ENCODE measurements at places on chromosomes 1 and 21. TPM values are rescaled to one million over a fixed set of nuclear protein-coding genes. Genes with fewer than 3 reads are reported as not detected.

The CD1B gene
- not detected for total RNA-seq

The S100A2 gene
- total RNA-seq: not detected

The VCAM1 gene
- total RNA-seq: not detected

The NKAIN1 gene
- total RNA-seq: not detected

The PEX19 gene
- total RNA-seq: 34.7 TPM

The GNAI3 gene
- 7.8 TPM for total RNA-seq

The TCEANC2 gene
- total RNA-seq: 4.5 TPM

The CA14 gene
- not detected for total RNA-seq

DNA sequence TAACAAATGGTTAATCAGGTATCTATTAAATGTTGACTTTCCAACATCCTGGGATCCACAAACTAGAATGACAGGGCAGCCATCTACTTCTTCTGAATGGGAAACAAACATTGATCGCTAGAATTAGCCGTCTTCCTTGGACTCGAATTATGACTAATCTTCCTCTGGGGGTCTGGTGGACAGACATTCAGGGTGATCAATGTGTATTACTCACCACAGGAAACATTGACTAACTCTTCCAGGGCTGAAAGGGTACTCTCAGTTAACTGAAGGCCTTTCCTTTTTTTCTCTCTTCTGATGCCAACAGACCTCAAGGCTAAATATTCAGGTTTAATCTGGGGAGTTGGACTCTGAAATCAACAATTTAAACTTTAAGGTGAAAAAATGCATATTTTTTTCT, 9.5 kb downstream of the NOL9 start:
- DNase-seq: no peak

DNA sequence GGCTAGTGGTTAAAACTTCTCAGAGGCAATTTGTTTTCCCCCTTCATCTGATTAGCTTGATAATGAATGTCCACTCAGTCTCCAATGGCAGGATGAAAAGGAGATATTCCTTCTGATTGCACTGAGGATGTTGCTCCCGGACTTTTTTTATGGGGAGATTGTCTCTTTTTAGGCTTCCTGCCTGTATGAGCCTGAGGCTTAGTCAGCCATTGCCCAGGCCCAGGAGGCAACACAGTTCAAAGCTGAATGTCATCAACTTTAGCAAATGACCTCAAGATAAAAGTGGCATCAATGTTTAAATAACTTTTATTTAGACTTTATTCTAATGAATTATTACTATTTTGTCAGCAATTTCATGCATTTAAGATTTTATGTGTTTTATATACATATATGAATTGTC, 162.9 kb upstream of the PTBP2 start:
- DNase-seq: no peak

DNA sequence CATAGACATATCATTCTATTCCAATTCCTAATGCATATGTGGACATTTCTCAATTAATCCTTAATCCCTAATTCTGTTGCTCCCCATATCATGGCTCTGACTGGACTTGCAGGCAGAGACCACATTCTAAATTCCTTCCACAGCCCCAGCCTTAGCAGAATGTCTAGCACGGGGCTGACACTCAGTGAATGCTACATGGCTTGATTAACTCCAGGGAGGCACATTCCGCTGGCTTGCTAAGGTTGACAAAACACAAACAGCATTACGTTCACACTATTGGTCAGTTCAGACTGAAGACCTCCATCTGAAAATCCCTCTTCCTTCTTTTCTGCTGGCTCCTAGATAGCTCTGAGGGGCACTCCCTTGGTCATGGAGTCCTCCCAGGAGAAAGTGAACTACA, 119.4 kb downstream of the ASTN1 start:
- no peak for DNase-seq

DNA sequence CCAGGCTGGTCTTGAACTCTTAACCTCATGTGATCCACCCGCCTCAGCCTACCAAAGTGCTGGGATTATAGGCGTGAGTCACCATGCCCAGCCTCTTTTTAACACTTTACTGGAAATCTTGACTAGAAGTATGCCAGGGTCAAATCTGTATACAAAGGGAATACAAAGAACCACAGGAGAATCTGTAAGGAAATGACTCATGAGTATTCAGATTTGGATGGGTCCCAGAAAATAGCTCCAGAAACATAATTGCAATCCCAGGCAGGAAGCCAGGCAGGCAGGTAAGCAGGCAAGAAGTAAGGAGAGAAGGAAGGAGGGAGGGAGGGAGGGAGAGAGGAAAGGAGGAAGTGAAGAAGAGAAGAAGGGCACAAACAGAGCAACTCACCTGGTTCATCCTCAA, 22.8 kb upstream of the TIAM1 start:
- no peak for DNase-seq

DNA sequence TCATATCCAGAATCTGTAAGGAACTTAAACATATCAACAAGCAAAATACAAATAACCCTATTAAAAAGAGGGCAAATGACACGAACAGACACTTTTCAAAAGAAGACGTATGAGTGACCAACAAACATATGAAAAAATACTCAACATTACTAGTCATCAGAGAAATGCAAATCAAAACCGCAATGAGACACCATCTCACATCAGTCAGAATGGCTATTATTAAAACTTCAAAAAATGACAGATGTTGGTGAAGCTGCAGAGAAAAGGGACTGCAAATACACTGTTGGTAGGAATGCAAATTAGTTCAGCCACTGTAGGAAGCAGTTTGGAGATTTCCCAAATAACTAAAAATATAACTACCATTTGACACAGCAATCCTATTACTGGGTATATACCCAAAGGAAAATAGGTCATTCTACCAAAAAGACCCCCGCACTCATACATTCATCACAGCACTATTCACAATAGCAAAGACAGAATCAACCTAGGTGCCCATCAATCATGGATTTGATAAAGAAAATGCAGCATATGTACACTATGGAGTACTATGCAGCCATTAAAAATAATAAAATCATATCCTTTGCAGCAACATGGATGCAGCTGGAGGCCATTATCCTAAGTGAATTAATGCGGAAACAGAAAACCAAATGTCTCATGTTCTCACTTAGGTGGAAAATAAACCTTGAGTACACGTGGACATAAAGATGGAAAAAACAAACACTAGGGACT, 230.1 kb upstream of the RAB4A start:
- DNase-seq: no peak

GRCh38 chr1:241817956-241818612, 29.9 kb upstream of the EXO1 start:
- DNase-seq: no peak

DNA sequence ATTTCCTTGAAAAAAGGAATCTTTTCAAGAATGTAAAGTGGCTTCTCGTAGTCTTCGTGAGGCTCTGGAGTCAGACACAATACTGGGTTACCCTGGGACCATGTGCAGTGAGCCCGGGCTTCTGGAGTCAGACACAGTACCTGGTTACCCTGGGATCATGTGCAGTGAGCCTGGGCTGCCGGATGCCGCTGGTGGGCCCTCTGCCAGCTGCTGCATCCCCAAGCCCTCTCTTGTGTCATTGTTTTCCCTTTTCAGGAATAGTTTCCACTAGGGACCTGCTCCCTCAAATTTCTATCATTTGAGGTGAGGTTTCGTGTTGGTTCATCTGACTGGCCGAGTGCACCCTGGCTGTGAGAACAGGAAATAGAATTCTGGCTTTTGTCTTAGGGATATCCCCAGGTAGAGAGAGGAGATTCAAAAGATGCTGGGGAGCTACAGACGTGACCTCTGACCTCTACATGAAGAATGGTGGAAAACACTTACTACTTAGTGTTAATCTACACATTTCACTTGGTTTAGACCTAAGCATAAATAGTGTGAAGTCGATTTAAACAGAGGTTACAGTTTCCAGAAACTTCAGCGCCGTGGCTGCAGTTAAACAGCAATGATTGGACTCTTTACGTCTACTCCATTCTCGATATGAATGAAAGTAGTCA, 10.6 kb downstream of the ADARB1 start:
- no peak for DNase-seq

DNA sequence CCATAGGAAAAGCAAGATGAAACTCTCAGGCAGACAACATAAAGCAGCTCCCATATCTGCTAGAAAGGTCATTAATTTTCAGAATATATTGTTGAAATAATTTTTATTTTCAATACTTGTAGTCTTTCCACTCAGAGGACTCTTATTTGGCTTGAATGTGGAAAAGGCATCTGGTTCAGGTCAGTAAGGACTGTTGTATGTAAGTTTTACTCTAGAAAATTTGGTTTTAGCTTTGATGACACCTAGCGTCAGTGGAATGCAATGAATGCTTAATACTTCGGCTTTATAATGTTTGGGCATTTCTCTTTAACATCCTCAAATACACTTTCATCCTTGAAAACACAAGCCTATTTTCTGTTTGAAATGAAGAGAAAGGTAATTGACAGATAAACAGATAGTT, 63.3 kb downstream of the LRRC40 start:
- no peak for DNase-seq

GRCh38 chr1:58576325-58576726, 726 bp downstream of the TACSTD2 start:
- no peak for DNase-seq

- no peak for DNase-seq
Observed at GRCh38 chr1:217354895-217355294, 276.0 kb downstream of the GPATCH2 start.

DNA sequence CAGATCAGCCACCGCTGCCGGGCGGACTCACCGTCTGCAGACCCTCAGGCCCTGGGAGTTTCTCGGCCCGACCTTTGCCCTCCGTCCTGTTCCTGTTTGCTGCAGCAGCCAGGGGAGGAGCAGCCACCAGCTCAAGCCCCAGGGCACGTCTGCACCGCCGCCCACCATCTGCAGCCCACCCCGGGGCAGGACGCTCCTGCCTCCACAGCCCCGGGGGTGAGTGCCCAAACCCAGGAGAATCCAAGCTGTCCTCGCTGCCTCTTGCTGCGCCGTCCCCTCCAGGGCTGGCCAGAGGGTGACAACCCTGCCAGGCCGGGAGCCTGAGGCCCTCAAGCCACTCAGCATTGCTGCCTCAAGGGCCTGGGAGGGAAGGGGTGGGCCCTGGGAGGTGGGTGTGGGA, 1.2 kb upstream of the SLC25A34 start:
- DNase-seq: no peak

- no peak for DNase-seq
Observed at GRCh38 chr1:191963781-191964455, 194.3 kb upstream of the RGS18 start.

DNA sequence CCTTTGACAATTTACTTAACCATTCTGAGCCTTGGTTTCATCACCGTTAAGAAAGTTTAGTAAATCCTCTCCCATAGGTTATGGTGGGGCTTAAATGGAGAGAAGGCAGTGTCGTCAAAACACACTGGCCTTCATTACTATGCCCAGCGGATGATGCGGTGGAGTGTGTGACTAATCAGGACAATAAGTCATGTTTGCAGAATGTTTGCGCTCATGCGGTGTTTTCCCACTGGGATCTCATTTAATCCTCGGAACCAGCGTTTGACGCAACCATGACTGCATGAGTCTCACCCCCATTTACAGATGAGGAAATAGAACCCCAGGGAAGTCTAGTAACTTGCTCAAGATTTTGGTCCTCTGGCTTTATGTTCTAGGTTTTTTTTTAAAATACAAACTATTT, 17.5 kb downstream of the SLC26A9 start:
- no peak for DNase-seq

- DNase-seq: no peak
Observed at GRCh38 chr21:39483917-39484316, 32.1 kb downstream of the SH3BGR start.

- DNase-seq: no peak
Observed at GRCh38 chr1:31843506-31843905, 27.7 kb upstream of the SPOCD1 start.

GRCh38 chr1:207862241-207862787, 48.6 kb downstream of the CD34 start:
- no peak for DNase-seq

DNA sequence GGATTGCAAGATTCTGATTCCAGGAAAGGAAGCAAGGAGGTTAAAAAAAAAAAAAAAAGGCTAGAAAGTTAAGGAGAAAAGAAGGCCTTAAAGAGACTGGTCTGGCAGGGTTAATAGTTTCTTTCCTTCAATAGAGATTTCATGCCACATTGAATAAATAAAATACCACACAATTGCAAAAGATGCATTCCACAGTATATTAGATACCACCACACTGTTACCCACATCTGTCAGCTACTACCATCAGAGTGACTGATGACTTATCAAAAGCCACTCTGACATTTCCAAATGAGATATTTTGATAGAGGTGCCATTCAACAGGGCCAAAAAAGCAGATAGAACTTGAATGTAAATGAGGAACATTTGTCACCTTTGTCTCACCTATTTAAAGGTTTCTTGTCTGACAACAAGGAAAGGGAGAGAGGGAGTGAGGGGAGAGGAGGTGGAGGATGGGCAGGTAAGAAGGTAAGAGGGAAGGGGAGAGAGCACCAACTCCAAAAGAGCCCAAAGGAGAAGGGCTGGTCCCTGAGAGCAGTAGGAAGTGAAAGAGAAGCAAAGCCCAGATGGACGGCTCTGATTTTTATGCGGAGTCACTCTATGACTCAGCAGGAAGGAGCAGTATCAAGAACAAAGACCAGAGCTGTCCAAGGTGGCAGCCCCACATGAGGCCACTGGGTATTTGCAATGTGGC, 38.3 kb downstream of the LRRN2 start:
- no peak for DNase-seq

GRCh38 chr1:245058436-245058835, 96.3 kb upstream of the KIF26B start:
- no peak for DNase-seq

DNA sequence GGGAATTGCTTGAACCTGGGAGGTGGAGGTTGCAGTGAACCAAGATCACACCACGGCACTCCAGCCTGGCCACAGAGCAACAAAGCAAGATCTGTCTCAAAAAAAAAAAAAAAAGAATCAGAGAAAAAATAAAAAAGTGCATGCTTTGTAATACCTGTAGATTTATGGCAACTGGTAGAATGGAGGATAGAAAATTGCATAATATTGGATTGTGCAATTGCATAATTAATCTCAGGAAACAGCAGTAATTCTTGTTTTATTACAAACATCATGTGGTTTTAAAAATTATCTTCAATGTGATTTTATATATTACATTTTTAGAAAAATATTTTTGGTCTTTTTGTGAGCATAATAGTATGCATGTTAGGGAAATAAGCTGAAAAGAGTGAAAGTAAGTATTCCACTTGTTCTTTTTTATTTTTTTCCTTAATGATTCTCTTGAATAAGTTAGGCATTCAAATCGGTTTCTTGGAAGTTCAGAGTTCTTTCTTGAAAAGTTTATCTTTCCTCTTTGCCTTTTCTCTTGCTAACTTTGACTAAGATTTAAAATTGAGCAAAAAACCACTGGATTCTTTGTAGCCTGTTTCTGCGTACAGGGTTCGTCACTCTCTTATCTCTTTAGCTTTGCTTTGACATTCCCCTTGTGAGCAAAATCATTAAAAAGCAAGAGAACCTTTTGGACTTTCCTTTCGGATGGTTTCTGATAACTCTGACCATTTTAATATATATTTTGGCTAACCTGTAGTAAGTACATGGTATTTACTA, 127.5 kb upstream of the ADAMTS5 start:
- no peak for DNase-seq

GRCh38 chr1:14350197-14350596, 248.3 kb upstream of the KAZN start:
- no peak for DNase-seq

DNA sequence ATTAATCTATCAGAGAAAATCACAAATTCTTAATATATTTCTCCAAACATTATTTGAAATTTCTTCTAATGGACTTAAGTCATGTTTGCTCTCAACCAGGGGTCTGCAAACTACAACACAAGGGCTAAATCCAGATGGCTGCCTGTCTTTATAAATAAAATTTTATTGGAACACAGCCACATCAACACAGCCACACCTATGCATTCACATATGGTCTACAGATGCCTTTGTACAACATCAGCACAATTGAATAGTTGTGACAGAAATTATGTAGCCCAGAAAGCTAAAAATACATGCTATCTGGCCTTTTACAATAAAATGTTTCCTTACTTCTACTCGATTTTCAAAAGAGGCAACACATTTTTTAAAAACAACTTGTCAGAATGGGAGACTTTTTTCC, 103.9 kb downstream of the DPYD start:
- no peak for DNase-seq
